ENCODE measurements at places on chromosomes 5 and 9.

DNA sequence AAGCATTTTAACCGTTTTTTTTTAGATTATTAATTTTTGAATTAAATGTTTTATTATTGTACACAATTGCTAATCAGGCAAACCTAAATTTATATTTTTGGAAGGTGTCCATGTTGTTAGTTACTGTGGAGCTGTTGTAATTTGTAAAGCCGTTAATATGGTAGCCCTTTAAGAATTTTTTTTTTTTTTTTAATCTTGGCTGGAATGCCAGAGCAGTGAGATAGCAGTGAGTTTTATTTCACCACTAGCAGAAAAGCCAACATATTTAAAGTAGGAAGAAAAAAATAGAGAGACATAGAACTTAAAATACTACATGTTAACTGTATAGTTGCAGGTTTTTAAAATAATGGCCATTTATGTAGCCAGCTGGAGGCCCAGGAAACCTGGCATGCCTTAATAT is 35.3 kb upstream of the RNF20 start:
- no peak for DNase-seq

GRCh38 chr5:99621772-99622681 is 693.2 kb upstream of the CHD1 start:
- DNase-seq, result no peak

GRCh38 chr9:134442486-134443173 is 116.4 kb downstream of the RXRA start:
- DNase-seq, result no peak

DNA sequence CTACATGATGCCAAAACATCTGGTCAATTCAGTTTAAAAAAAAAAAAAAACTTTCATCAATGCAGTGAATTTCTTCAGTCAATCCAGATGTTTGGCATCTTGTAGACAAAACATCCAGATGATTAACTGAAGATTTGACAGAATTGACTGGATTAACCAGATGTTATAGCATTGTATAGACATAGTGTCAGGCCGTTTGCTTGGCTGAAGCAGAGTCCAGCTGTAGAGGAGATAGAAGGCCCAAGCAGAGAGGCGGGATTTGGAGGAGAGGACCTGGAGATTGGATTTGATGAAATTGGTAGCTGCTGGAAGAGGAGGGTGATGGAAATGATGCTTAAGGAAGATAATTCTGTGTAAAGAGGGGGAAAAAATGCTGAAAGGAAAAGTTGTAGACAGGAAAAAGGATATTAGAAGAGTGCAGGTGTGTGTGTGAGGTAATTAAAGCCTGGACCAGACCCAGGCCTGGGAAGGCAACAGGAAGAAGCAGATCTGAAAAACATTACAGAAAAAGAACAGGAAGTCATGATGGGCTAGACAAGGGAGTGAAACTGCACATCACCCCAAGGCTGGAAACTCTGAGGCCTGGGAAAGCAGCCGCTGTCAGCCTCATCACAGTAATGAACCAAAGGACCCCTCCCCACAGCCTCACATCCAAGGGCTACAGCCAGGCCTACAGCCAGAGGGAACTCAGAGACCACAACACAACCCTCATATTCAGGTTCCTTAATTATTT is 258.3 kb downstream of the CWC27 start:
- no peak for DNase-seq

DNA sequence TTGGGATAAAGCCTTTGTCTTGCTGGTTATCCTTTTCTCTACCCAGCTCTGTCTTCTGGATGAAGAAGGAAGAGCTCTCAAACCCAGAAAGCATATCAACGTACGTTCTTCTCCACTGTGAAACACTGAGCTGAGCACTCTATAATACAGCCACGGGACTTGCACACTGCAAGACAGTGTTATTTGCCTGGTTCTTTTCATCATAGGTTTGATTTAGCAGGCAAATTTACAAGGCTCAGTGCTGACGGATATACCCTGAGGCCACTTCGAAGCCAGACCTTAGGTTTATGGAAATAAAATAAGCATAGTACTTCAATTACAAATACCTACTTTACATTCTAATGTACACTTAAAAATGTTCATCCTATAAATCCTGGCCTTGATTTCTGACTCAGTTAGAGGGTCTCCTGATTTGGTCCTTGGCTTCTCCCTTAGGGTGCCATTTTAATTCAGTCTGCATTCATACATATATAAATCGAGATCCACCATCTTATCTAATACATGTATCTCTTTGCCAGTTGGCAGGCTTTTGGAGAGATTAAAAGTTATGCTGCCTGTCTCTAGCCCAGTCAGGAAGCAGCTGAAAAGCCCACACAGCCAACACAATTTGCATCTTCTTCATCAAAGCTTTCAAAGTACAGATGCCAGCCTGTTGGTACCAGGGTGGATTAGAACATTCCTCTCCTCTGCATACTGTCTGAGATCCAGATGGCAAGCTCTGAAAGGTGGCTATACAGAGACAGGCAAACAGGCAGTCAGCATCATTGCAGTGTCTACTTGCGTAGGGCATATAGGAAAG is 194.4 kb downstream of the DEPDC1B start:
- DNase-seq, result no peak

Measured in stimulated activated CD4-positive, alpha-beta T cell treated with anti-CD3 and anti-CD28 coated beads, Interleukin-15, amount 100 ng/mL, for 1 hour (primary cell).